ENCODE measurements at places on chromosomes 5 and 9.

DNA sequence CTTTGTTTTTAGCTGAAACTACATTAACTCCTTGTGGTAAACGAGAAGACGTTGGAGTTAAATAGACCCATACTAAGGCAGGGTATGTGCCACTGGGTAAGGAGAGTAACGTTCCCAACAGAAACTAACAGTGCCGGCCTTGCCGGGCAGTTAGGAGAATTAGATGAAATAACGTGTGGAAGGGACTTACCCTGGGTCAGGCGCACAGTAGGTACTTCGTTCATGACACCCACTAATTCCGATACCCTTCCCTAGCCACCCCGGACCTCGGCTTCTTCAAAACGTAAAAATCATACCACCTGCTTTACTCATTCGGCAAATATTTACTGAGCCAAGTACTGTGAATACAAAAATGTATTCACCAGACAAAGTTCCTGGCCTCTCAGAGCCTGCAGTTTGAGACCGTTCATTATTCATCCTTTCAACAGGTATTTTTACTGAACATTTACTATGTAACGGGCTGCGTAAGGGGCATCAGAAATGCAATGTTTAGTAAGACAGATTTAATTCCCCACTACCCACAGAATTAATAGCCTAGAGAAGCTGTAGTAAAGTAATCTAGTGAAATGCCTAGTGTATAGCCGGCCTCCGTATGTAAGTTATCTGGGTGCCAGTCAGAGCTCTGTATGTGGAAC lies 3.2 kb upstream of the SMIM23 start:
- DNase-seq, result no peak

DNA sequence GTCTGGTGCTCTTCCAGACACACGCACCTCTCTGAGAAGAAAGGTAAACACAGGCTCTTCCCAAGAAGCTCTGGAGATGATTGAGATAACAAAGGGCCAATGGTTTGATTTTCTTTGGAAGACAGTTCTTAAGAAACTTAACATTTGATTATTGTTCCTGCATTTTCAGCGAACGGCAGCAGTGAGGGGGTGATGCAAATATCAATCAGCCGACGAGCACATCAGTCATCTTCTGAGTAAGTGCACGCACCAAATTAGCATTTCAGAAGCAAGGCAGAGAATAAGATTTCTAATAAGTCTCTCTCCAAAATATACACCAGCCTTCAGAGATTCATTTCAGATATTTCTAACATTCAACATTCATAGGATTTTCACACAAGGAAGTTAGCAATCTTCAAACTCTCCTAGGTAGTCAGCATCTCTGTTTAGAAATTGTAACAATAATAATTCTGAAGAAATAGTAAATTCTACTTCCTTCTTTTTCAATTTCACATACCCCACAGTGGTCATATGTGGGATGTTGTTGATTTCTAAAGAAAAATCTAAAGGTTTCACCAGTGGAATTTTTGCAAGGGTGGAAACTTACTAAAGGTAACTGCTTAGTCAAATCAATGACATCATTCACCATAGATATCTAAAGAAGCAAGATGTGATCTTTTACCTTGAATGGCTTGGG lies 250.3 kb downstream of the SEC61B start:
- DNase-seq, result no peak

DNA sequence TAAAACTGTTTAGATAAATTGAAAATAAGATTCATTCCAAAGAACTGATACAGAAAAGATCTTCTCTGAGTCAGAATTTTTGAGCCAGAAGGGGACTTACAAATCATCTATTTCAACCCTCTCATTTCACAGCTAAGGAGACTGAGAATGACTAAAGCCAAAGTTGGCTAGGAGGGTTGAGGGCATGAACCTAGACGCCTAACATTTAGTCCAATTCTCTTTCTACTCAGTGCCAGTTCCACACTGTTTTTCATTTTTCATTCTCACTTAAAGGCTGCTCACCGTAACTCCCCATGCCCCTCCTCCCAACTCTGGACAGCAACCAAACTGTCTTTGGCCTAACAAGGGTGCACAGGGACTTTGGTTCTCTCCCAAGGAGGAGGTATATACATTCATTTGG lies 364.0 kb downstream of the NDUFS4 start:
- DNase-seq, result no peak

DNA sequence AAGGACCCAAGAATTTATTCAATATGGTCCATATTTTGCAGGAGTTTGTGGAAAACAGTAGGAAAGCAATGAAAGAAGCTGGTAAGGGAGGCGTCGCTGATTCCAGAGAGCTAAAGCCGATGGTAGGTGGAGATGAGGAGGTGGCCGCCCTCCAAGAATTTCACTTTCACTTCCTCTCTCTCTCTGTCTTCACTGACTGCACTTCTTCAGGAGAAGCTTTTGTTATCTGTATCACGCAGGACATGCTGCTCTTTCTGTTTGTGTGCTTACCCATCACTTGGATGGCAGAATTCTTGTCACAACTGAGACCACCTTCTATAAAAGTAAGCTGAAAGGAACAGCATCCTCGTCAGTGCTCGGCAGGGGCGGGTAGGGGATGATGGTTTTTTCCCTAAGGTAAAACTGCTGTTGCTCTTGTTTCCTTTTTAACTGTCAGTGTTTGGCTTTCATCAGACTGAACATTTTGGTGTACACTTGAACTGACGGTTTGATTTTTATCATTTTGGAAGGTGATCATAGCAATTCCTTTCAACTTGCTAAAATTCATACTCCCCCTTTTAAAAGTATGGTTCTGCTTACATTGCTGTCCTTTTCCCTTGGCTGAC lies 62.4 kb upstream of the FSD1L start:
- DNase-seq, result peak; percentile 40

DNA sequence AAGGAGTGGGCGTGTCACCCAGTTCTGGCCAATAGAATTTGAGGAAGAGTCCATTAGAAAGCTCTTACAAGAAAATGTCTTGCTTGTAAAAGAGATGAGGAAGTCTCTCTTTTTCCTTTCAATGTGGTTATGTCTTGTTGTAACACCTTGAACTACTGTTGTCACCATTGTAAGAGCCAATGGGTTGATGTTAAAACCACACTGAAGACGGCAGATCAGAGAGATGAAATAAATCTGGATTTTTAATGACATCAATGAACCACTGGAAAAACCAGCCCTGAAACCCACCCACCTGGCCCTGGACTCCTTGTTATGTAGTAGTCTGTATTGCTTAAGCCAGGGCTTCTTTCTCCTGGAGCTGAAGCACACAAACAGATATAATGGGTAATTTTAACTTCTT lies 83.8 kb upstream of the ERCC6L2 start:
- no peak for DNase-seq

- no peak for DNase-seq
Measured at GRCh38 chr5:95549030-95549429, 5.7 kb downstream of the SKIC3 start.

GRCh38 chr9:35195683-35196082 lies 33.9 kb downstream of the UNC13B start:
- no peak for DNase-seq

- DNase-seq, result no peak
Measured at GRCh38 chr5:104297076-104297475, 734.5 kb upstream of the NUDT12 start.

GRCh38 chr9:130107955-130108354 lies 54.2 kb downstream of the GPR107 start:
- DNase-seq, result no peak

- DNase-seq, result no peak
Measured at GRCh38 chr9:13264788-13265187, 14.7 kb downstream of the MPDZ start.

- DNase-seq, result no peak
Measured at GRCh38 chr5:119322948-119323537, 32.8 kb upstream of the TNFAIP8 start.

GRCh38 chr5:172868924-172869591 lies 35.0 kb downstream of the ERGIC1 start:
- no peak for DNase-seq

DNA sequence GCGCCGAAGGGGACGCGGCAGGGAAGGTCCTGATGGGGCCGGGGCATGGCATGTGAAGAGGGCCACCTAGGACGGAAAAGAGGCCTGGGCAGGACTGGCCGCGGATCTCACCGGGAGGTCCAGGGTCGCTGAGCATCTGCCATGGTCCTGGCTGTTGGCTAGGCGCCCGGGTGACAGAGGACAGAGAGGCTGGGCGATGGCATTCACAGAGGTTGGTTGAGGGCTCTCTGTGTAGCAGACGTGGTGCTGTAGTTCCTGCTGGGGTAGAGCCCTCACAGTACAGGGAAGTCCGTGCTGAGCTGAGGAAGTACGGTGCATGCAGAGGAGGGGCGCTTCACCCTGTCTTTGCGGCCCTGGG lies 427 bp downstream of the PCYOX1L start:
- peak; percentile 35 for DNase-seq

DNA sequence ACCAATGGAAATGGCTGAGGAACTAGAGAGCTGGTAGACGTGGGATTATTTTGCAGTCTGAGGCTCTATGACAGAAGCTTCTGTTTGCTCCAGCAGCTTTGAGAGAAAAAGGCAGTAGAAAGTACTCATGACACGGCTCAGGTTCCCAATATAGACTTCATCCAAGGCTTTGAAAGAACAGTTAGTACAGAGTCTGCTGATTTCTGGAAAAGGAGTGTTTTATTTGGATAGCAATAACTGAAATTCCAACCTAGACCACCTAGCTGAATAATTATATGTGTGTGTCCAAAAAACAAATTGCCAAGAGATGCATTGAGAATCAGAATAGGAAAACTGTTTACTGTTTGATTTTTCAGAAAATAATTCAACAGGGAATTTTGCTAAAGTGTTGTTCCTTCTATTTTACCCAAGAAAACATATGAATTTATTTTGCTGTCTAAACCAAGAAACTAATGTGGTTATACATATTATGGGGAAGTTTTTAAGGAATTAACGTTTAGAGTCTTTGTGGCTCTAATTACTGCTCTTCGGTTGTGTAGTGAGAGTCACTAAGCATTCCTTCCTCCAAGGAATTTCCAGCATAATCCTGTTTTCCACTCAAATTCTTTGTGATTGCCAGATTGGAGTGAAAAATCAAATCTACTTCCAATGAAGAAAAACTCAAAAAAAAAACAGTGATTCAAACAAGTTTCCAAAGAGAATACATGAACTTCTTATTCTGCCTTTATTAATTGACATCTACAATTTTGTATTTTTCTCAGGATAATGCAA lies 18.1 kb upstream of the MTX3 start:
- no peak for DNase-seq

GRCh38 chr5:125891061-125891725 lies 532.0 kb upstream of the GRAMD2B start:
- no peak for DNase-seq

DNA sequence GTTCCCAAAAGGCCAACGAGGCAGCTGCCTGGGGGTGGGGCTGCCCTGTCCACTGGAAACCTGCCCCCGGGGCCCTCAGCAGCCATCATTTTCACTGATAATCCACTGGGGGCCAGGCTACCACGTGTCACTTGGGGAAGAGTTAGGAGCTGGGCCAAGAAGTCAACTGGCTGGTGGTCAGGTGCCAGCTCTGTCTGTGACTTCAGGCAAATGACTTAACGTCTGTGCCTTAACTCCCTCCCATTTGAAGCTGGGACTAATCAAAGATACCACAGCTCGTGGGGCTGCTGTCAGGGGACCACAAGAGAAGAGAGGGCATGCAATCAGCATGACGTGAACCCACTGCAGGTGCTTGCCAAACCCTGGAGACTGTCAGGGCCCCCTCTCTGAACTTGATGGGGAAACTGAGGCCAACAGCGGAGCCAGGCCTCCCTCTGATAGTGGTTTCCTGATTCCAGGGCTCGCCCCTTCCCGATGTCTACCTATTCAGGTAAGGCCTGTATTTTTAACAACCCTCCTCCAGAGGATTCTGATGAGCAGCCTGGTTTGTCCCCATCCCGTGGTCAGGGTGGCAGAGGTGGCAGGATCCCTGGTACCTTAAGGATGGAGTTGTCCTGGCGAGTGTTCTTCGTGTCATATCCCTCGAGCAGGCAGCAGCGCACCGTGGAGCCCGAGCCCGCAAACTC lies 12.3 kb upstream of the DPM2 start:
- no peak for DNase-seq

- DNase-seq, result no peak
Measured at GRCh38 chr5:123721675-123722276, 209.8 kb downstream of the CSNK1G3 start.
